NCI-H510A (cell line): ENCODE measurements at places on chromosomes 7 and 10.

- no peak for DNase-seq
Measured at GRCh38 chr7:117774943-117775342, 98.3 kb downstream of the CTTNBP2 start.

DNA sequence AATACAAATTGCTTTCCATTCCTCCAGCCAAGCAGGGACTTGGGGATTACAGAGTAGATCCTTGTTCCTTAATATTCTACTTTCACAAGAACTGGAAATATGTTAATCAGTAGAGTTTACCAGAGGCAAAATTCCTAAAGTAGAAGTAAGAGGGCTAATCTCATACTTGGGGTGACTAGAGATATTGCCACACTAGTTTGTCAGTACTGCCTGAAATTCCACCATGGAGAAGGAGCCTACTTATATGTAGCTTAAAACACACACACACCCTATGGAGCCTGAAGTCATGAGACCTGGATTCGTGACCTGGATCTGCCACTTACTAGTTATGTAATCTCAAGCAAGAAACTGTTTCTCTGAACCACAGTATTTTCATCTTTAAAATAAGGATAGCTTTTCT is 33.9 kb downstream of the STRIP2 start:
- no peak for DNase-seq

GRCh38 chr7:112573302-112574039 is 92.7 kb downstream of the LSMEM1 start:
- no peak for DNase-seq

DNA sequence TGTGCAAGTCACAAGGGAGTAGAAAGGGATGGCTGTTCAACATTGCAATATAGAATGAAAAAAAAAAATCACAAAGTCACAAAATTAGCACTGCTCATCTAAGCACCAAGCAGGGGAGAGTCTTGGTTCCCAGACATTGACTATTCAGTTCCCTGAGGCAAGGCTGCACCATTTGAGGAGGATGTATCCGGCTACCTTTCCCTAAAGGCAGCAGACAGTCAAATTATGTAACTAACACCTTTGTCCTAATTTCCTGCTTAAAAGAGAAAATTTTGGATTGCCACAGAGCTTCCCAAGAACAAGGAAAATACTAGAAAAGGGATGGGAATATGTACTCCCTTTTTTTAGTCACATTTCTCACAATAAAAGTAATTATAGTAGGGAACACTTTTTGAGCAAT is 148.1 kb downstream of the PCLO start:
- DNase-seq, result no peak

- DNase-seq, result no peak
Measured at GRCh38 chr7:1245524-1246050, 12.9 kb downstream of the UNCX start.
